ENCODE measurements at places on chromosomes 3 and 15.

DNA sequence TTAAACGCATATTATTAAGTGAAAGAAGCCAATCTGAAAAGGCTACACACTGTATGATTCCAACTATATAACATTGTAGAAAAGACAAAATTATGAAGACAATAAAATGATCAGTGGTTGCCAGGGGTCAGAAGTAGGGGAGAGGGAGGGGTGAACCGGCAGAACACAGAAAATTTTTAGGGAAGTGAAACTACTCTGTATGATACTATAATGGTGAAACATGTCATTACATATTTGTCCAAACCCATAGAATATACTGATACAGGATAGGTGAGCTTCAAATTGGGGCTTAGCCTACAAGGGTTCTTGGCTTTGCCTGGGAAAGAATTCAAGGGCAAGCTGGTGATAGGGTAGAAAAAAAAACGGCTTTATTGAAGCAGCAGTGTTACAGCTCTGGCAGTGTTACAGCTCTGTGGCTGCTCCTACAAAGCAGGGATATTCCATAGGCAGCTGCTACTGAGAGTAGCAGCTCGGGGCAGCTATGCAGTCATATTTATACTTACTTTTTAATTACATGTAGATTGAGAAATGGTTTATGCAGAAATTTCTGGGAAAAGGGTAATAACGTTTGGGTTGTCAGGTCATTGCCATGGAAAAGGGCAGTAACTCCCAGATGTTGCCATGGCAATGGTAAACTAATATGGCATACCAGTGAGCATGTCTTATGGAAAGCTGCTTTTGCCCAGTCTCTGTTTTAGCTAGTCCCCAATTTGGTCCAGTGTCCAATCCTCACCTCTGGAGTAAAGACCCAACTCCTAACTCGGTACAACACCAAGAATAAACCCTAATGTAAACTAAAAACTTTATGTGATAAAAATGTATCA, 125.1 kb upstream of the SLC25A36 start:
- DNase-seq = no peak

DNA sequence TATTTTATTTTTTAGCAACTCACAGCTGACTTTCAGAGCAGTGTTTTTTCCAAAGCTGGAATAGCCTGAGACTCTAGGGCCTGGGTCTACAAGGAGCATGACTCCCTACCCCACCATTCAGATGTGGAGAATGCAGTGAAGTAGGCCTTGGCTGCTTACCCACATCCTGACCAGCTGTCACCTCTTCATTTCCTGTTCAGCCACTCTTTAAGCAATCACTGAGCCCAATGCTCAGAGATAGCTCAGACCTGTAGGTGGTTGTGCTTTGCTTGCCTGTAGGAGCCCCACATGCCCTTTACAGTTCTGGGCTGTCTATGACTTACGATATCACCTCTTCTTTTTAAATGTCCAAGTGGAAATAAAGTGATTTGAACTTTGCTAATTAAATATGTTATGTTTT, 148.1 kb downstream of the NEK11 start:
- no peak for DNase-seq

DNA sequence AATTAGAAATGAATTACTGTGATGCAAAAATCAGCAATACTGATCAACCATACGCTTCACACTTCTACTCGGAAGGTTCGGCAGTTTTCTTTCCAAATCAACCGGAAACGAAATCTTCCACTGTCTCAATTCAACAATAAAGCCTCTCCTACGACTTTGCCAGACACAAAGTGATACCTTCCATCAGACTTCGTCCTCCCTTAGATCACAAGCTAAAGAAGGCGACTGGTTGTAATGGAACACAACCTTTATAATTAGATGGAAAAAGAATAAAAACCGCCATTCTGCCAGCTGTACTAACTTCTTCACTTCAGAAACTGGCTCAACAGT, 618 bp downstream of the PARL start:
- DNase-seq = no peak

GRCh38 chr15:98649472-98650416, 1.4 kb downstream of the IGF1R start:
- DNase-seq = peak; percentile 12

- DNase-seq = no peak
These were observed 552.9 kb downstream of the DIPK2A start for GRCh38 chr3:144524531-144524930.

GRCh38 chr3:153855772-153856171, 265.4 kb upstream of the ARHGEF26 start:
- DNase-seq = no peak

DNA sequence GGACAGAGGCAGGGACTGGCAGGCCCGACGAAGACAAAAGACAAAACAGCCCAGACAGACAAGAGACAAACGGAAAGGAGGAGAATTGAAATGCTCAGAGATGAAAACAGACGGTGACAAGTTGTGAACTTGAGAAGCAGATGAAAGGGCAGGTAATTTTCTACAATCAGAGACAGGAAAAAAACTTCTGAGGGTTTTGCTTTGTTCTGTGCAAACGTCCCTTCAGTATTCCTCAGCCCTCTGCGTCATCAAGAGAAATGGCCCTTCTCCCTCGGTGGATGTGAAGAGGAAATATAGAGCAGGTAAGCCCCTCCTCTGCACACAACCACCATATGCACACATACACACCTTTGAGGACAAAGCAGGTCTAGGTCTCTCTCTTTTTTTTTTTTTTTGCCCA, 206.6 kb downstream of the UACA start:
- no peak for DNase-seq

DNA sequence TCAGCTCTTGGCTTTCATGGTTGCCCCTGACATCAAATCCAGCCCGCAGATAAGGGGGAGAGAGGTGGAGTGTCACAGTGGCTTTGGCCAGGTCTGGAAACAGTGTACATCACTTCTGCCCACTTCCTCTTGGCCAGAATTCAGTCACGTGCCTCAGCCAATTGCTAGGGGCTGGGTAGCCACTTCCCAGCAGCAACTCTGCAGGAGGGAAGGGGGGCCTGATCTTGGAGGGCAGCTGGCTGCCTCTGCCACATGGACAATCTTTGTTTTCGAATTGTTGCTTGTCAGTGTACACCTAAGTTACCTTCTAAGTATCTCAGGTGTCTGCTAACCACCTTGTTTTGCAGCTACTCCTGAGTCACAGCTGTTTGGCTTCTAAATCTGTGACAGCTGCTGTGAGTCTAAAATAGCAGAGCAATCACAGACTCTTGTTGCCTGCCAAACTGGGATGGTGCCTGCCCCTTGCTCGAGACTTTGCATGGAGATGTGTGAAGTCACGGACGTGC, 41.0 kb upstream of the LIMD1 start:
- no peak for DNase-seq

GRCh38 chr3:61646851-61647525, 85.6 kb downstream of the PTPRG start:
- DNase-seq = no peak

DNA sequence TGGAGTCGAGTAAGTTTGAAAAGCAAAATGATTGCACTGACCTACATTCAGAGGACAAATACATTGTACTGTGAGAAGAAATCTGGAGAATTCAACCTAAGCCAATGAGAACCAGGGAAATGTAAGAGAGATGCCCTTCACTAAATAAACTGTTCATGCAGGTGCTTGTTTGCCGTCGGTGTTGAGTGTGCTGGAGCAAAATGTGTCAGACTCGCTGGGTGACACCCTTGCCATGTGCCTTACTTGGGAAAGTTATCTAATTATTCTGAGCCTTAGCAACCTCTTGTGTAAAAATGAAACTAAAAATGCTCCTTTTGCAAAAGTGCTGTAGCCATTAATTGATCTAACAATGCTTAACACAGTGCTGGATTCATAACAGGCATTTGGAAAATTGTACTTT, 140.4 kb downstream of the GABRB3 start:
- DNase-seq = no peak

- DNase-seq = no peak
These were observed 2.9 kb downstream of the RBSN start for GRCh38 chr3:15096046-15096445.

GRCh38 chr15:40772014-40772413, 2.2 kb downstream of the C15orf62 start:
- no peak for DNase-seq

DNA sequence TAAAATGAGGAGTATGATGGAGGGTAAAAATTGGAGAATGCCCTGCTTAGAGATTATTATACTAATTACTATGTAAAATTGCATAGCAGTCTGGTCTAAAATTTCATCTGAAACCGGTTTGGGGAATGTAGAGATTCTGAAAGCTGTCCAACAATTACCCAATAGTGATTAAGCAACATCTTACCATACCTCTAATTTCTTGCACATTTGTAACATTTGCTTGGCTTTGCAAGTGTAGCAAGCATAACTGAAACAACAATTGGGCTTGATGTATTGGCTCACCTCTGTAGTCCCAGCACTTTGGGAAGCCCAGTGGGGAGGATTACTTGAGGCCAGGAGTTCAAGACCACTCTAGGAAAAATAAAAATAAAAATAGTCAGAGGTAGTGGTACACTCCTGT, 17.4 kb downstream of the AADACL2 start:
- no peak for DNase-seq

- DNase-seq = no peak
These were observed 9.9 kb downstream of the ITPR1 start for GRCh38 chr3:4503050-4503449.

DNA sequence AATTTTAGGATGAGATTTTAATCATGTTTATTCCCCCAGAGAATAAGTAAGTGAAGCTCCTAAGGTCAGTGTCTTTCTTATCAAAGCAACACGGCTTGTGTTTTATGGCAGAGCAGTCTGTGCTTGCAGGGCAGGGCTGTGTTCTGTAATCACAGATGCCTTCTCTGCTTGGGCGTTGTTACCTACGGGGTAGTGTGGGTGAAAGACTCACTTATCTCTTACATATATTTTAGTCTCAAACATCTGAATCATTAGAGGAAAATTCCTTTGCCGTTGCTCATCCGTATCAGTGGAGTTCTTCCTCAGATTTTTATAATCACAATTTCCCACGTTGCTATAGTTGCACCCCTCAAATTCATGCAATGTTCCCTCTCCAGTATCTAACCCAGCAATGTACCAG, 271.7 kb upstream of the MEIS2 start:
- DNase-seq = no peak

DNA sequence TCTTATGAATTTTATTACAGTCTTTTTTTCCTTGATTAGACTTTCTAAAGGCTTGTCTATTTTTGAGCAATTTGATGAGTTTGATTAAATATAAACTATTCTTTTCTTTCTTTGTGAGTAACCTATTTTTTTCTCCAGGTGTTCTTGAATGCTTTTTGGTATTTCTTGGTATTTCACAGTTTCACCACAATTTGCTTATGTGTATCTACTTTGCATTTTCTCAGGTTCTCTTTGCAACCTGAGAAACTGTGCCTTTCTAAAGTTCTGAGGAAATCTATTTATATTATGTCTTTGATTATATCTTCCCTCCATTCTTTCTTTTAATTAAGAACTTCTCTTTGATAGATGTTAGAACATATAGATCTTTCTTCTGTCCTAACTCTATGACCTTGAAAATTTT, 117.1 kb upstream of the MLF1 start:
- DNase-seq = no peak

- no peak for DNase-seq
These were observed 566.4 kb upstream of the SGO1 start for GRCh38 chr3:20752416-20752815.

- DNase-seq = no peak
These were observed 115.2 kb downstream of the DCLK3 start for GRCh38 chr3:36649125-36649524.

- no peak for DNase-seq
These were observed 155.5 kb upstream of the TNIK start for GRCh38 chr3:171615686-171616085.

- DNase-seq = no peak
These were observed 23.5 kb upstream of the SLC4A7 start for GRCh38 chr3:27507515-27508266.

GRCh38 chr3:27105904-27106303, 263.3 kb downstream of the NEK10 start:
- no peak for DNase-seq

DNA sequence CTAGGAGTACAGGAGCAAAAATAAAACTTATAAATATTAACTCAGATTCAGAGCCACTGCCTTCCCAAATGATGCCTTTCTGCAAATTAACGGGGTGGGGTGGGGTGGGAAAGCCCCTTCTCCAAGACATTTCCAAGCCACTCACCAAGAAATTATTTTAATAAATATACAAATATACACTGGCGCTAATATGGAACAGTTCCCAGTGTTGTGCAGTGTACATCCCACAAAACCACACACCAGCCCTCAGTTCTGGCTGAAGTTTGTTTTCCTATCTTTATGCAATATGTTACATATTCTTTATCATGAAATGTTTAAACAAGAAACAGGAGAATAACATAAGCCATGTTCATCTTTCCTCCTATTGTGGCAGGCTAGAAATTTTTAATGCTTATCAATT, 53.0 kb upstream of the GYG1 start:
- DNase-seq = no peak

DNA sequence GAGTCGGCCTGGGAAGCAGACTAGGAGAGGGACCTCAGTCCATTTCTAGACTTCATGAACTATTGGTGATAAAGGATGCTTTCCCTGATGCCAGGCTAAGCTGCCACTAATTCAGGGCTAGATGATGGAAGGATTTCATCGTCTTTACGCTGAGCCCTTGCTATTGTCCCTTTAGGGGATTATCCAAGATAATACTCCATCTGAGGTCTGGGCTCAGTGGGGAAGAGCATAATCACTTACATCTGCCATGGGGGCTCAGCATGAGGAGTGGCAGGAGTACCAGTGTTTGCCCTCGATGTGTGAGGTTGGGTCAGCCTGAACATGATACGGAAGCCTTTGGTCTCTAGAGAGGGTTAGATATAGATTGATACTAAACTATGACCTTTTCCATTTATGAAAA, 47.3 kb downstream of the PTPRG start:
- DNase-seq = no peak

DNA sequence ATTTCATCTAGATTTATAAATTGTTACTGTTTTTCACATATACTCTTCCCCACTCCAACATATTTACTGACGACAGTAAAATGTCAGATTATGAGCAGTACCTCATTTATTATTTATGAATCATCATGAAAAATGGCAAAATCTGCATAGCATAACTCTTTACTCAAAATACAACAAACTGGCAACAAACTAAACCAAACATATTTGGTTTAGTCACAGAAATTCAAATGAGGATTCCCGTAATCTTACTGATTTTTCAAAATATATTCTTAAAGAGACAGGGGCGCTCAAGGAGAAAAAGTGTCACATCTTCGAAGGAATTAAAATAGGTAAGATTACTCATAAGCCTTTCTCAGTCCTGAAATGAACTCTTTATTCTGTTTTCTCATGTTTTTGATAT, 3.0 kb upstream of the GPR87 start:
- DNase-seq = no peak

GRCh38 chr3:155302481-155302880, 9.0 kb upstream of the STRIT1 start:
- no peak for DNase-seq

All from stimulated activated CD8-positive, alpha-beta memory T cell treated with anti-CD3 and anti-CD28 coated beads, Interleukin-15, amount 100 ng/mL, for 24 hours (primary cell).